ENCODE measurements at places on chromosomes 13 and 19. TPM values are rescaled to one million over a fixed set of nuclear protein-coding genes. Genes with fewer than 3 reads are reported as not detected.

DNA sequence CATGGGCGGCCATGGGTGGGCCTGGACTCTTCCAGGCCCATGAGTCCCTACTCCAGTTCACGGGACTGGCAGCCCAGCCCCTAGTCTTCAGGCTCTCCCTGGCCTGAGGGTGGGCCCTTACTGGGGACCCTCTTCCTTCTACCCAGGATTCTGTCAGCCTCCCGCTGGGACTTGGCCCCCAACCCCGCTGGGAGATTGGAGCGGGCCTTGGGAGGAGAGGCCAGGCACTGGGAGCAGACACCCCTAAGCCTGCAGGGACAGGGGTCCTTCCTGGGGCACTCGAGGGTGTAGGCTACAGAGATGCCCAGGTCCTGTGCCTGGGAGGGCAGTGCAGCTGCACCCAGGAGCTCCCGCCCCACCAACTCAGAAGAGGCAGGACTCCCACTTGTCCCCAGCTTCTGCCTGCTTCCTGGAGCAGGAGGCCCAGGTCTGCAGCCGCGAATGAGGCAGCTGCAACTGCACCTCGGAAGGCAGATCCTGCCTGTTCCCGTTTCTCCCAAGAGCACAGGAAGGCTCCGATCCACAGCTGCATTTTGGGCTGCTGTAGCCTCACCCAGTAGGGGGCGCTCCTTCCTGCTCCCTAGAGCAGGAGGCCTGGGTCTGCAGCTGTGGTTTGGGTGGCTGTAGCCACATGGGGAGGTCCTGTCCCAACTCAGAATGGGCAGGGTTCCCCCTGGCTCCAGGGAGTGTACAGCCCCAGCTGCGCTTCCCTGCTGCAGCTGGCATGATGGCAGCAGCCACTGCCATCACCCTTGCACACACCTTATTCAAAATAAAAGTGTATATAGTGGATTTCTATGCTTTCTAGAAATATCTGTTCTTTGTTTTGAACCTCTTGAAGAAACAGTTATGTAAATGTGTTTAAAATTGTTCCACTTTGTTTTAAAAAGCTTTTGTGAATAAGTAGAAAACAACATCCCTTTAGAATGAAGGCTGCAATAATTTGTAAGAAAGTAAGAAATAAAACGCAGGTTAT, 46.8 kb downstream of the TEX26 start:
- peaks cover 19% of the 10 kb centered on the region for H3K27me3 ChIP-seq
- no peak overlapping the region for H3K4me3 ChIP-seq
- H3K27ac ChIP-seq, result no peak overlapping the region

The ZNF320 gene
- 9.1 TPM for total RNA-seq

- H3K4me1 ChIP-seq, result peaks cover 8% of the 10 kb centered on the region
- H3K27ac ChIP-seq, result no peak overlapping the region
- peaks cover 20% of the 10 kb centered on the region for H3K27me3 ChIP-seq
- H3K4me3 ChIP-seq, result no peak overlapping the region
Observed at GRCh38 chr19:42149447-42150202, 17.4 kb upstream of the POU2F2 start.

The MAP4K1 gene
- total RNA-seq, result 181 TPM

The LGALS14 gene
- total RNA-seq, result not detected

DNA sequence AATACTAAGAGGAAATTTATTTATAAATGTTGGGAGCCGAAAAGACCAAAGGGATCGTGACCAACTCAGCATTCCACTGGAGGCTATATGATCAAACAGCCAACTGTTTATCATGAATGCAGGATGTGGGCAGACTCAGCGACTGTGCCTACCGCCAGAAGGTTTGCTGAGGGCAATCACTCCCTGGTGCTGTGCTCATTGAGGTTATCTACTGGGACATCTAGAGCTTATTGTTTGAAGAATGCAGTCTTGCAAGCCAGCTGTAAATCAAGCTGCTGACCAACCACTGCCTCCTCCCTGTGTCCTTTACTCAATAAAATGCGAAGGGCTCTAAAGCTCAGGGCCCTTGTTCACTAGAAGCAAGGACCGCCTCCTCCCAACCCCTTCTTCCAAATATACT, 8.5 kb upstream of the XPO4 start:
- DNase-seq, result no peak
- no peaks in the 10 kb centered on the region for H3K36me3 ChIP-seq
- no peaks in the 10 kb centered on the region for H3K4me1 ChIP-seq
- no peak overlapping the region for H3K4me3 ChIP-seq
- H3K27me3 ChIP-seq, result peaks cover 19% of the 10 kb centered on the region
- H3K27ac ChIP-seq, result no peak overlapping the region

DNA sequence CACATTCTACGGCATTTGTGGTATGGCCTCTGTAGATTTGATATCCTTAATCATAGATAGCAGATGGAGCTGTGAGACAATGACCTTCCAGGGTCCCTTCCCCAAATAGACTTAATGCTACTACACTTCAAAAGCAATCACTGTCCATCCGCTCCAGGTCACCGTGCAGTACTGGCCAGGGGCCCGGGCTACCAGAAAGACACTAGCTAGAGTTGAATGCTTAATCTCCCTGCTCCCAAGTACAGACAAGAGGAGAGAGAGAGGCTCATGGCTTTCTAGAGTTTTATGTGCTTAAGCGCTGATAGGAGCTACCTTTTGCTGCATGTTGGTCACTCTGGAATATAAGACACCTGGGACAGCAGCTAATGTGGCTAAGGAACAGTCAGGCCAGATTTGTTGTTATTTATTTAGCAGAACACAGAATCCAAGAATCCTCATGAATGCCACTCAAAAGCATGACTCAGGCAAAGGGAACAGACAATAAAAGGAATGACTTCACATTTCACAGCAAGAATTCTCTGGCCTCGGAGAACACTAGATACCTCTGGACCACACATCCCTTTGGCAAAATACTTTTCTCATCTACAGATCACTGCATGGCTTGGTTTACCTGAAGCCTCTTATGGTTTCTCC, 165.0 kb downstream of the LACC1 start:
- H3K27me3 ChIP-seq, result peaks cover 13% of the 10 kb centered on the region
- H3K4me1 ChIP-seq, result no peaks in the 10 kb centered on the region
- H3K4me3 ChIP-seq, result no peak overlapping the region

The CLDN10 gene
- not detected for total RNA-seq

DNA sequence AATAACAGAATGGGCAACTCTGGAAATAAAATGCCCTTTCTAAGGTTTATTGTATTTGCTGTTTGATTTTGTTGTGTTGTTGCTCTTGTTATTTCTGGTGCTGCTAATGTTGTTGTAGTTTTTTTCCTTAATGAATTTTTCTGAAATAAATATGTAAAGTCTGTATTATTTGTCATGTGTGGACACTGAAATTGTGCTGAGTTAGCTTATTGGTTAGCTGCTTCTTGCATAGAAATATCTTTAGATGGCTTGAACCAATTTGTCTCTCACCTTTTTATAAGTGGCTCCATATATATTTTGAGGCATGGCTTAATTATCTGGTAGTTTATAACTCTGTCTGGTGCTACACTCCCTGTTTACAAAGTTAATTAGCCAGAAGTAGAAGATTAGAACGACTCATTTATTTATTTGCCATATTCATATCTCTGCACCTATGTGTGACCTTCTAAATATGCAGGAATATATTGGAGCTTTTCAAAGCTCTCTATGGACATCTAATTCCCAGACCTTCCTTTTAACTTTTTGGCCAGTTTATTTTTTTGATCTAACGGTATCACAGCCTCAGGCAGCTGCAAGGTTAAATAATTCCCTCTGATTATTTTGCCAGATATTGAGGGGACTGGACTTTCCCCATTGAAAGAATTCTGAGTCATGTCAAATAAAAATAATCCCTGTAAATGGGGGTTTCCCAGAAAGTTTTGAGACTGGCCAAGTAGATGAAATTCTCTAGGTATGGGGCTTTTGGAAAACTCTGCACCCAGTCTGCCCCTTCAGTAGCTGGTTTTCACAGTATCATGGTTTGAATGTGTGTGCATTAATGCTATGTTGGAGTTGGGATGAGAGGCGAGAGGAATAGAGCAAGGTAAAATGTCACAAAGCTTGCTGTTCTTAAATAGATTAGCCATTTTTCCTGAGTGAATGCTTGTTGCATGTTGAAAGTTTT, 1331.7 kb upstream of the MIR17HG start:
- no peak overlapping the region for H3K27ac ChIP-seq
- no peaks in the 10 kb centered on the region for H3K27me3 ChIP-seq
- no peak overlapping the region for H3K4me3 ChIP-seq
- H3K4me1 ChIP-seq, result no peaks in the 10 kb centered on the region
- H3K36me3 ChIP-seq, result no peaks in the 10 kb centered on the region
- DNase-seq, result no peak

DNA sequence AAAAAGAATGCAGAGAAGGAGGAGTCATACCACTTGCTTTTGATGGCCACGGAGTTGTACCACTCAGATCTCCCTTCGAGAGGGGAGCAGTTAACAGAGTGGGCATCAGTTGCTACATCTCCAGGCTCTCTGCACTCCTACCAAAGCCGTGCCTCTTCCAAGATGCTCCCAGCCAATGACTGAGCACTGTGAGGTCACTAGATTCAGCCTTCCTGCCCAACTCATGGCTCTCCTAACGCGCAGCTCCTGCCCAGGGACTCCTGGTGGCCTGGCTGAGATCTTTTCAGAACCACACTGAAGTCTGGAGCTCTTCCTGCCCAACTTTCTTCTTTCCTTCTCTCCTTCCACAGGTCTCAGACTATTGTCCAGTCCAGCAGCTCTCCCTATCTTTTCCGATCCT, 66.7 kb downstream of the LHFPL6 start:
- H3K27ac ChIP-seq, result no peak overlapping the region
- no peaks in the 10 kb centered on the region for H3K36me3 ChIP-seq

GRCh38 chr13:34772881-34773280, 169.2 kb upstream of the NBEA start:
- no peaks in the 10 kb centered on the region for H3K36me3 ChIP-seq
- H3K27me3 ChIP-seq, result no peaks in the 10 kb centered on the region
- no peaks in the 10 kb centered on the region for H3K4me1 ChIP-seq
- H3K4me3 ChIP-seq, result no peak overlapping the region
- H3K27ac ChIP-seq, result no peak overlapping the region
- no peak for DNase-seq

DNA sequence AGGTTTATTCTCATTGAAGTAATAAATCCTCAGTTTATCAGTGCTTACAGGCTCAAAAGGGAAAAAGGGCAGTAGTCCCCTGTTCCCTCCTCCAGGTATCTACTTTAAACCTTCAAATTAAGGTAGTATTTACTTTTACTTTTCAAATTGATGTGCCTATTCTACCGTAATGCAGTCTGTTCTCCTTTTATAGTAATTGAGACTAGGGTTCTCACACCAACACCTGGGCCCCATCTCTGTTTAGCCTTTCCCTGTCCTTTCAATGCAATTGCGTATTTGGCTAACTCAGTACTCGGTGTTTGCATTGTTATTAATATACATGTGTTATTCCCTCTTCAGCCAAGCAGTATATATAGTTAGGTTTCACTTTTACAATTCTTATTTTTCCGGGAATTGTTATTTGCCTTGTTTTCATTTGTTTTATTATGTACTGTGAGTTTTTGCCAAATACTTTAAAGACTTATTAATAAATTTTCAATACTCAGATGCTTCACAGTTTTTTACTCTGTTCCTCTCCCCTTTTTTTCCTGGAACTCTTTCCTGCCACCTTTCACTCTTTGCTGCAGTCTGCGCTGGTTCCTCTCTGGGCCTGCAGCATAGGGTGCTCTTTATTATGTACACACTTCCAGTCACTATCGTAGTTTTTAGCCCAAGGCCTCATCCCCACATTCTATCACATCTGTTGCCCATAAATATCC, 30.3 kb downstream of the USPL1 start:
- H3K36me3 ChIP-seq, result peaks cover 70% of the 10 kb centered on the region
- H3K4me1 ChIP-seq, result peaks cover 18% of the 10 kb centered on the region
- H3K4me3 ChIP-seq, result no peak overlapping the region
- H3K27ac ChIP-seq, result no peak overlapping the region
